ENCODE measurements at places on chromosomes 1 and 21.
A peak's percentile ranks its signal among the peaks of the same experiment; 100 is the strongest.

DNA sequence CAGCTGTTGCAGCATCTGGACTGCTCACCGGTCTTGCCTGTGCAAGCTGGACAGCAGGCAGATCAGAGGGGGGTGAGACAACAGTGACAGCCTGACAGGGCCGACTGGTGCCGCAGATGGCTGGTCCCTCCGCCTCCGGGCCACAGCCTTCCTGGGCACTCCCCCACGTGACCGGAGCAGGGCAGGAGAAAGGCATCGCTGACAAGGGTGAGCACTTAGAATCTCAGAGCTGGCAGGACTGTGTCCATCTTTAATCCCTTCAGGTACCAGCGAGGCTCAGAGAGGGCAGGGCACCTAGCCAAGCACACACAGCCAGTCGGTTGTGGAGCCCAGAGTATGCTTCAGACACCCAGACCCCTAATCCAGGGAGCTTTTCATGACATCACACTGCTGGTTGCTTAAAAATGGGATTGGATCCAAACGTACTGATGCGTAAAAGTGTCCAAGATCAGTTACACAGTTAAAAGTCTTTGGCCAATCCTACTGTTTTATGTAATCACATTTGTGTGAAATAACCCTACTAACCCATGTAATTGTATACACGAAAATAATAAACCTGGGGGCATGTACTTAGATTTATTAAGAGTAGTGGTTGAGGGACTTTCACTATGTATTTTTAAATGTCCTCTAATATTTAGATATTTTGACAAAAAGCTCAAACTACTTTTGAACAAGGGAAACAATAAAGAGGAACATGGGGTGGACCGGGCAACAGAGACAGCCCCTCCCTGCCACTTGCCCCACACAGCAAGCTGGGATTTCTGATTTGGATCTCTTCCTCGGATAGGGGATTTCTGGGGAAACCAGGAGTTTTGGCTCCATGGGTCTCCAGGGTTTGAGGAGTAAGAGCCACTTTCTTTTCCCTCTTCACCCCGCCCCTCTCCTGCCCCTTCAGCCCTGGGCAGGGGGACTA, 758 bp upstream of the CNTN2 start:
- DNase-seq, result no peak

GRCh38 chr1:170086399-170087032, 12.0 kb upstream of the KIFAP3 start:
- DNase-seq, result no peak

DNA sequence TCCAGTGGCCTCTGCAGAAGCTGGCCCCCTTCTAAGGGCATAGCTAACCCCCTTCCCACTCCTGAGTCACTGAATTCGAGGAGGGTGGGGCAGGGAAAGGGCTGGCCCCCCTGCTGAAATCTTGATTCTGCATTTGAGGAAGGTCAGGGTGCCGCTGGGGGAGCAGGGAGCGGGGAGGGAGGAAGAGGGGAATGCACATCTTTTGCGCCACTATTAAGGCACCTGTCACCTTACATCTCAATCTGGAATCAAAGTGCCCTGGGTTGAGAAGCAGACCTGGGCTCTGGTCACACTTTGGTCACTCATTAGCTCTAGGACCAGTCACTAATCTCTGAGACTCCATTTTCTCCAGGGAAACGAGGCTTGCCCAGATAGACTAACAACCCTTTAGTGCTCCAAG, 62.0 kb downstream of the TOR1AIP2 start:
- DNase-seq, result no peak

GRCh38 chr1:78145105-78145580, 99.4 kb downstream of the GIPC2 start:
- DNase-seq, result peak; percentile 70

DNA sequence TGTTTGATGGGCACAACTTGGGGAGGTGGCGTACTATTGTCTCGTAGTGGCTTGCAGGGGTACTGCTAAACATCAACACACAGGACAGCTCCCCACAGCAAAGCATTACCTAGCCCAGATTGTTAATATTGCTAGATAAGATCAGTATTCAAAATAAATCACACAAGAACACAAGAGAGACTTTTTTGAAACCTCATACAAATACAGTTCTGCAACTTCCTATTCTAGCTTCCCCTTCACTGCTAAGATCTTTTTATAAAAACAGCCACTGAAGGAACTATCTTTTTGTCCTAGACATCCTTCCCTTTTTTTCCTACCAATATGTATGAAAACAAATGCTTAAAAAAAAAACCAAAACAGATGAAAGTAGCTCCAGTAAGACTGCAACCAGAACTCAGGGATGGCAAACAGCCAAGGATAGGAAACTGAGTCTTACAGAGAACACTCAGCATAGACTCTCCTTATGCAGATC, 137.8 kb upstream of the KRTAP19-8 start:
- peak; percentile 39 for DNase-seq

GRCh38 chr1:74835051-74835450, 102.1 kb downstream of the TYW3 start:
- DNase-seq, result no peak

- DNase-seq, result no peak
Measured at GRCh38 chr1:66671455-66671854, 80.8 kb upstream of the DYNLT5 start.

DNA sequence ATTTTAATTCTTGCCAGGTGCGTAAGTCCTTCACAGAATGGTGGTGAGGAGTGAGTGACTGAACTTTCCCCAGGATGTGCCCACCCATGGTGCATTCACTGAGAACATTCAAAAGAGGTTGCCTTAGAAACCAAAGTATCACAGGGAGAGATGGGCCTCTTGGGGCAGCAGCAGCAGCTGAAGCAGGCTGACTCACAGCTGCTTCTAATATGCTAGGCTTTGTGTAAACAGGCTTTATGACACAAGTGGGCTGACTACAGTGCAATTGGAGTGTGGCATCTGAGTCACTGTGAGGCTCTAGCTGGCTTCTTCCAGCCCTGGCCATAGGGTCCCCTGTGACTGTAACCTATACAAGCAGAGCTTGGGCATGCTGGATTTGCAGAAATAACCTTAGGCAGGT, 12.6 kb downstream of the PIGP start:
- no peak for DNase-seq

- no peak for DNase-seq
Measured at GRCh38 chr1:41355761-41356160, 5.5 kb upstream of the FOXO6 start.

DNA sequence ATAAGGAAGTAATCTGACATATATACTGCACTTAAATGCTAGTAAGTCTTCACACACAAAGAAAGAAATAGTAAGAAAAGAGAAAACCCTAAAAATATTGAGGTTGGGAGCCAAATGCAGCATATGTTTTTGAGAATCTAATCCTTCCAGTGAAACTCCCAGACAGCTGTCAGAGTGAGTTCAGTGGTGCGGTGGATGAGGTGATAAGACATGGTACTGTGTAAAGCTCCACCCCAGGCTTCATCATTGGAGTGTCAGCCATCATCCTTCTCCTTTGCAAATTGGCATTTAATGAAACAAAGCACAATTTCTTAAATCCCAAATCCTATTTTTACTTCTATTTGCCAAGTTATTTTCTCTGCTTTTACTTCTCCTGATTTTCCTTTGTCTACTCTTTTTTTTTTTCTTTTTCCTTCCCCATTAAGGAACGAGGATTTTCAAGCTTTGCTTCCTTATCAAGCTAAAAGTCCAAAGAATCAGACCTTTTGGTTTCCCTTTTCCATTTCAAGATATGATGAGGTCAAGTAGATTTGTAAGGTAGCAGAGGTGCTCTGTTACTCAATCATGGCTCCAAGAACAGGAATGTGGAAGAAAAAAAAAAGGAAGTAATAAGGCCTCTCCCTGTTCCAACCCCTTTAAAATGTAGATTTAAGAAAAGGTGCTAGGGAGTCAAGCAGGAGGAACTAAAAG, 343.3 kb downstream of the SETD4 start:
- DNase-seq, result no peak

Data from AML-193 (cell line).